ENCODE measurements at places on chromosomes 1 and 21.

- DNase-seq = no peak
Measured at GRCh38 chr1:12206792-12207424, 22.9 kb upstream of the VPS13D start.

DNA sequence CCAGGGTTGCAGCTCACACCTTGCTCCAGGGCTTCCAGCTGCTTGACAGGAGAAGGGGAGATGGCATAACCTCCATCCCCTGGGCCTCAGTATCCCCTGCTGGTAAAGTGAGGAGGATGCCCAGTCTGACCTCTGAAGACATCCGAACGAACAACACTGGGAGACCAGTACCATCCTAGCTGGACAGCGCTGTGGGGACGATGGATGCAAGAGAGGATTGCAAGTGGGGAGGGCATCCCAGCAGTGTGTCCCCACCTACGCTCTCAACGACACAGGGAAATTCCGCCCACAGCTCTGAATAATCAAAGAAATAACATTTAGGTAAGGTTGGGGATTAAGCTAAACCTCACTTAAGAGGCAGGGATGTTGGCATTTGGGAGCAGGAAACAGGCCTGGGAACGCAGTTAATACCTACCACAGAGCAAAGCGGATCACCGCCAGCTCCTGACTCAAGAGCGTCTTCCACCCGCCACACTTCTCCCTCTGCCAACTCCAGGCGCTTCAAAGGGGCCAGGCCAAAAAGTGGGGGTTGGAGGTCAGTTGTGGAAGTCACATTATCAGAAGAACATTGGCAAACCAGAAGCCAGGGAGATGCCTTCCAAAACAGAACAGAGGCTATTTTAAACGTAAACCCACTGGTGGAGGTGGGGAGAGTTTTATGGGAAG is 47.6 kb downstream of the SSBP3 start:
- DNase-seq = no peak

- DNase-seq = no peak
Measured at GRCh38 chr1:109592916-109593315, 26.5 kb downstream of the GNAT2 start.

DNA sequence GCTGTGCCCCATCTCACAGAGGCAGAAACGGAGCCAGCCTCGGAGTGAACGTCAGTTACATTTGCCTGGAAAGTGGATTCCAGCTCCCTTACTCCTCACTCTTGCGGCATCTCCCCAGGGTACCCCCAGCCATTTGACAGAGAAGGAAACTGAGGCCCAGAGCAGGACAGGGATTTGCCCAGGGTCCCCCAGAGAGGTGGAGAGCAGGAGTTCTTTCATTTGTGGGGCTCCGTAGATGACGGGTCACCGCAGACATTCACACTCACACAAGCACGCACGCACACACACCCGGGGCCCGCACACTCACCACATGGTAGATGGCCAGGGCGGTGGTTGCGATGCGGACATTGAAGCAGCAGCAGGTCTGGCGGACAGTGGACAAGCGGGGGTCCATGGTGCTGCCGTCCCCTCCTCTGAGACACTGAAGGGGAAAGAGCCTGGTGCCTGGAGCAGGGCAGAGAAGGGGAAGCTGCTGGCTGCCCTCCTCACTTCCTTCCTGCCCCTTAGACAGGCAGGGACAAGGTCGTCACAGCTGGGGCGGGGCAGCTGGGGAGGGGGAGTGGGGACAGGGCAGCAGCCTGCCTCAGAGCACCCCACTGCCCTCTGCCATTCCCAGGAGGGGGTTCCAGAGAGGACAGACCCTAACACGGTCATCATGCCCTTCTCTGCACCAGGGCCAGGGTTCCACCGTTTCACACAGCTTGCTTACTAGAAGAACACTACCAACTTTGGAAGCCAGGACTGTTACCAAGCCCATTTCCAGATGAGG is at the start of gene LAPTM5:
LAPTM5 (minus strand) TSS at position 423 of the 769 bp plus-strand sequence; CDS start at position 394, 29 bp downstream.
- no peak for DNase-seq

- DNase-seq = no peak
Measured at GRCh38 chr1:109637446-109637845, 17.8 kb downstream of the AMPD2 start.

Data from stimulated activated CD8-positive, alpha-beta memory T cell treated with anti-CD3 and anti-CD28 coated beads, Interleukin-15, amount 100 ng/mL, for 4 hours (primary cell).